ENCODE measurements at places on chromosomes 1 and 21.

- DNase-seq, result no peak
These were observed 3.2 kb downstream of the CTSE start for GRCh38 chr1:206020393-206021007.

- no peak for DNase-seq
These were observed 32.2 kb upstream of the IL20 start for GRCh38 chr1:206833106-206833680.

DNA sequence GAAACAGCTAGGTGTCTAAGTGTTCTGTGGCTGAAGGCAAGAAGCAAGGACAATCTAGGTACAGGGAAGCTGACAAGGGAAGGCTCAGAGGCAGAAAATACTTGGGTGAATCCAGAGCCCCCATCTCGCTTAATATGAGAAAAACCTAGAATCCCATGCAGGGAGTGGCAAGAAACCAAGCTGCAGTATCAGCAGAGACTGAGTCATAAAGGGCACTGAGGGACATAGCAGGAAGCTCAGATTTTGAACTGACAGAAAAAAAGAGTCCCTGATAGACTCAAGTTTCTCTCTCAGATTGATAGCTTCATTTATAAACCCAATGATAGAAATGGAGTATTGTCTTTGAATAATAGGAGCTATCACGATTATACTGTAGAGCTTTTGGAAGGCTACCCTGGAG is 77.3 kb upstream of the KCNJ15 start:
- no peak for DNase-seq

DNA sequence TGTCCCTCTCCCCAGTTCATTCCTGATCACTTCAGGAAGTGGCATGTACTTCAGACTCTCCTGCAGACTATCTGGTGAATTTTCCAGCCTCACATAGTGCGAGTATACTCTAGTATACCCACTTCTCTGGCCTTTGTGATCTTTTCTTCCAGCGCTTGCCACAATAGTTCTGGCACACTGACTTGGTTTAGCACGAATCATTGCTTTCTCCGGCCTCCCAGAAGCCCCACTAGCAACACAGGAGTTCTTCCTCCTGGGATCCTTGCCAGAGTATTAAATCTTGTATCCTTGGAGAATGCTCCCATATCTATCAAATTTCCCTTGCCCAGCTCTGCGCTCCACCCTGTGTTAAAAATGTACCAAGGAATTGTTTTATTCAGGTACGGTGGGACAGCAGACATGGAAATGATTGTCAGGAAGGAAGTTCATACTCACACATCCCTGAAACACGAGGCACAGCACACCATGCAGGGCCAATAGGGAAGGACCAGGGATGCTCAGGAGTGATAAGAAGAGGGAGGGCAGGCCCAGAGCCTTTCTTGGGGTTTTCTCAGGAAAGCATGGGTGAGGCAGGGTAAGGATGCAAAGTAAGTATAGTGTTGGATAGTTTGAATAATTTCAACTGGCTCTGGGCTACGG is 136.7 kb downstream of the ADSS2 start:
- DNase-seq, result no peak

GRCh38 chr1:161733526-161733925 is 12.2 kb downstream of the FCRLB start:
- no peak for DNase-seq

- no peak for DNase-seq
These were observed 59.8 kb downstream of the CAPN9 start for GRCh38 chr1:230807029-230807428.

DNA sequence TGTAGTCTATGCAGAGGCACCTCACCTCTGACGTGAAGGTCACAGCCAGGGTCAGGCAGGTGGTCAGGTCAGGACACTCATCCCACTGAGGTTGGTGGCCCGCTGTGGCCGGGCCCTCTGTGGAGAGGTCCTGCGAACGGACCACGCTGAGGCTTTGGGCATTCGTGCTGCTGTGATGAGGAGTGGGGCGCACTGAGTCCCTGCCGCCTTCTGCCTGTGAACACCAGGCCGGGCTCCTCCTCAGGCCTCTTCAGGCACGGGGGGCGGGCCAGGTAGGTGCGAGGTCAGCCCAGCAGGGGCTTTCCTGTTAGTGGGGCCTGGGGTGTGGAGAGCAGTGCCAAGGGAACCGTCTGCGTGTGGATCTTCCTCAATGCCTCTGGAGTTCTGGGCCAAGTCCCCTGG is 39.0 kb downstream of the COQ8A start:
- no peak for DNase-seq

- DNase-seq, result no peak
These were observed 71.6 kb downstream of the IVNS1ABP start for GRCh38 chr1:185245466-185245865.

DNA sequence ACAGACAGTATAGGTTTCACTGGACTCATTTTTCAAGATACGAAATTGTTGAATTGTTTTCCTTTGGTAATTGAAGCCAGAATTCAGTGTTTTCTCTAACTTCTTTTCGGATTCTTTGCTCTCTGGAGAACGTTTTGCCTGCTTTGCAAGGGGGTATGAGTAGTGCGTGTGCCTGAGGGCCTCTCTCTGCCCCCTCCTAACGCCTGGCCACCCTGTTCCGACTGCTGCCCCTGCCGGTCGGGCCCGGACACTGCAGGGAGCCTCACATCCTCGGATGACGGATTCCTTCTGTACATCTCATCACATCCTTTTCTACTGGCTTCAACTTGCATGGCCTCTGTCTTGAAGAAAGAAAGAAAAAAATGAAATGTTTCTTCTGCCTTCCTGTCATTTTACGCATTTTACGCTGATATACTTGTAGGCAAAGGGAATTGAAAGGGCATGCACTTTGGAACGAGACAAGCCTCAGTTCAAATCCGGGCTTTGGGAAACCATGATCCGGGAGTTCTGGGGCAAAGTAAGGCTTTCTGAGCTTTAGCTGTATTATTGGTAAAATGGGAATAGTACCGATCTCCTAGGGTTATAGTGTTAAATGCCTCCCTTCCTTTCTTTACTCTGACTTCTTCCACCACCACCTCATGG is 65.1 kb downstream of the DISC1 start:
- peak; percentile 64 for DNase-seq

DNA sequence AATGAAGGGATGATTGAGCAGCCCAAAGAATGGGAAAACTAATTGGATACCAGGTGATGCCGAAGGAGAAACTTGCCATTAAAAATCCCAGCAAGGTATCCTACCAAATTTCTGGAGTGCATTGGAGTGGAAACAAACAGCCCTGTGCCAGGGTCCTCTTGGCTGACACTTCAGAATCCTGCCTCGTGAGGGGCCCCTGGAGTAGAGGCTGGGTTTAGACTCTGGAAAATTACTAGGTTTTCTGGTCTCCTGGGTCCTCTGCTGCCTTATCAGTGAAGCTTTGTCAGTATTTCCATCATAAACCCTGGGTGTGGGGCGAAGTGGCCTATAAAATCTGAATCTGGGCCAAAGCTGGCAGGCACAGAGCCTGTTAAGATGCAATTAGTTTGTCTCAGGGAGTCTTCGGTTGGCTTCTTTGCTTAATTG is 289.2 kb upstream of the USP24 start:
- DNase-seq, result no peak

GRCh38 chr1:118928739-118929554 is 59.2 kb downstream of the TBX15 start:
- peak; percentile 35 for DNase-seq

DNA sequence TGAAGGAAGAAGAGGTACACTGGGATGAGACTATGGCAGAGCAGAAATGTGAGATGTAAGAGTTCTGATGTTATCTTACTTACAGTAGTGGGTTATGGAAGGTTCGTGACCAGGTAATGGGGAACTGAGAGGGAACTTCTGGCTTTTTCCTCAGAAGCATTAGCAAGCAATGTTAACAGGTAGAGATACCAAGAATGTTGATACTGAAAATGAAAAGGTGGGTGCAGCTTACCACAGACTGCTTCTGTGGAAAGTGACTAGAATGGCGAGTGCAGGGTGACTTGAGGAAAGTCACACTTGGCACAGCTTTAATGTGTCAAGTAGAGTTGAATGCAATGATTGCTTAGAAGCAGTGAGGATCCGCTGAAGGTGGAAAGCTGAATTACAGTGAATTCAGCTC is 70.8 kb downstream of the PLA2G4A start:
- no peak for DNase-seq

GRCh38 chr1:6612641-6613360 is 730 bp upstream of the PHF13 start:
- peak; percentile 36 for DNase-seq

GRCh38 chr1:241997401-241997998 is 1.4 kb downstream of the MAP1LC3C start:
- no peak for DNase-seq

GRCh38 chr1:26352338-26352679 is 1.6 kb downstream of the CRYBG2 start:
- DNase-seq, result no peak

DNA sequence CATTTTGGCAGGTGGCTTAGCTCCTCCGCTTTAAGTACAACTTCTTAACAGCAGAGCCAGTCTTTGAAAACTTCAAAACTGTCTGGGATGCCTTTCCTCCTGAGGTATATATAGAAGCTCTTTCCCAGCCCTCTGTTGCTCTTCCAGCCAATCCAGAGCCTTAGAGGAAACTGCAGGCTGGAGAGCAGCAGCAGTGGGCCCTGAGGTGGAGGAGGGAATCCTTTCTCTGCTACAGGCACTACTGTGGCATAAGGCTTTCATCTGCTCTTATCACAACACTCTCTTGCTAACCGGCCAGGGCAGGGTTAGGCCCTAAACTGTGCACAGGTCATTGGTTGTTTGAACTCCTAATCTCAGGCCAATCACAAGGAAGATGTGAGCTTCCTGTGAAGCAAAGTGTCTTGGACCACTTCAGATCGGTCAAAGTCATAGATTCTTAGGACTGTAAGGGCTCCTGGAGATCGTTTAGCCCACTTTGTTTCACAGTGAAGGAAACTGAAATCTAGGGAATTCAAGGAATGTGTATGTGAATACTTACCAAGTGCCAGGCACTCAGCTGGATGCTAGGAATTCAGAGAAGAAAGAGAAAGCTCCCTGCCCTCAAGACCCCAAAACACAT is at the start of gene RGS5:
Gene RGS5 (minus strand): TSS at position 84 of the 619 bp plus-strand sequence. CDS start 81 bp downstream, at position 3.
- DNase-seq, result peak; percentile 39

Measured in endothelial cell (in vitro differentiated cells).